ENCODE measurements at places on chromosomes 6 and 20.

DNA sequence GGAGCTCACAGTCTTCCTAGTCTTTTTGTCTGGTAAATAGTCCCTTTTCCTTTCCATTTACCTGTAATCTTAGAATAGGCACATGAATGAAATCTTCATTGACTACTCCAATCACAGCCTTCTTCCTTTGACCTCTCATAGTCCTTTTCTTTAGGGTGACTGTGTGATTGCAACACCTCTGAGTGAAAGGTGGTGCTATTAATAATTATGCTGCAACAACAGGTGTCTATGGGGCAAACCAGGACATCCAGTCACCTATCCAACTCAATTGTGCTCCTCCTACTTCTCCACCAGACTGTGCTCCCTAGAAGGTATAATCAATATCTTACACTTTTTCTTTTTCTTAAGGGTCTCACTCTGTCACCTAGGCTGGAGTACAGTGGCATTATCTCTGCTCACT lies 29.4 kb downstream of the RIPOR2 start:
- DNase-seq: no peak

GRCh38 chr6:131911951-131912350 lies 39.2 kb downstream of the CCN2 start:
- no peak for DNase-seq

DNA sequence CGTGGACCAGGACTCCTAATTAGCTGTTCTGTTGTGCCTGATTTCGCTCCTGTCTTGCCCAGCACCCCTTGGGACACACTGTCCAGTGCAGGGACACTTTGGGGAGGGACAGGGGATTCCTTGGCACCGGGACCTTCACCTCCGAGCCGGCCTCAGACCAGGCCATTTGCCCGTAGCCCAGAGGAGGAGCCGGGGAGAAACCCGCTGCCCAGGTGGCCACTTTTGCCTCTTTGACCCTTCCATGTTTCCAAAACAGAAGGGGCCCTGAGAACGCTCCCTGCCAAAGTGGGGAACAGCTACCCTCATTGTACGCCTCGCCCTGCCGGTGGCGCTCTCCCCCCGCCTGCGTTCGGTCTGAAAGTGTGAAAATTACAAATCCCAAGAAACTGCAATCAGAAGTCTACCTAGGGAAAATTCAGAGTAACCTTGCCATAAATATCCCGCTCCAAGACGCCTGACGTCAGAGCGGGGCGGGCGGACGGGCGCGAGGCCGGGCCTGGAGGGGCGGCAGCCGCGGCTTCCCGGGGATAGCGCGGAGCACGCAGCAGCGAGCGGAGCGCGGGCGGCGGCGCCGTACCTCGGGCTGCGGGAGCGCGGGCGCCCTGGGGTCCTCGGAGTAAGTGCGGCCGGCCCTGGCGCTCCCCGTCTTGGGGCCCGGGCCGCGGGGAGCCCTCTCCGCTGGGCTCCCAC lies at the start of gene DAAM2:
DAAM2 (plus strand) TSS at position 527 of the 690 bp plus-strand sequence. CDS start 63,927 bp downstream, outside the sequence.
- DNase-seq: no peak

DNA sequence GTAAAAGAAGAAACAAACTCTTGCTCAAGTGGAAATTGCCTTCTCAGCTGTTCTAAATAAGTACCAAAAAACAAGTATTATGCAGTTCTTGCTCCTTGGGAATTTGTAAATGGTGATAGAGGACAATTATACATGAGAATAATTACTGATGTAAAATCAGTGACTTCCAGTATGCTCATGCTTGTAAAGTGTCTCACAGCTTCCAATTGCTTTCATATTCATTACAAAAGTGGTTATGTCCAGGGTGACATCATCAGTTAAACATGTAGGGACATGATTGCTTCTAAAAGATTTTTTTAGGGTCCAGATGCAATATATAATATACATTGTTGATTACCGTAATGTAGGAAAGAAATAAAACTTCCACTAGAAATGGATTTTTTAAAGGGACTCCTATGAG lies 122.8 kb upstream of the B3GAT2 start:
- no peak for DNase-seq

DNA sequence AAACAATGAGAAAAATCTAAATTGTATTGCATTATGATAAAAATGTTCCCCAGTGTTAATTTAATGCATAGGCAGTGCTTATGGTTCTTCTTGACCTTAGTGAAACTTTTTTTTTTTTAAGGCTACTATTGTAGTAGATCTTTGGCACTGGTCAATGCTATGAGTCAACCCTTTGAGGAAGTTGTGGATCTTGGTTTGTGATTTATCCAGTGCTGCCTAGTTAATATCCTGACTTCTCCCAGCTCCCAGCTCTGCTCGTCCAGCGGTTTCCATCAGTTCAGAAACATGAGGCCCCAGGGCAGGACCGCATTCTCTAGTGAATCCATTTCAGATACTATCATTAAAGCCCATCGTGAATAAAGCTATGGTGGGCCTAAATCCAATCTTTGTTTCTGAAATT lies 364.5 kb upstream of the JARID2 start:
- no peak for DNase-seq
